EH (cell line): ENCODE measurements at places on chromosomes 4 and X.

DNA sequence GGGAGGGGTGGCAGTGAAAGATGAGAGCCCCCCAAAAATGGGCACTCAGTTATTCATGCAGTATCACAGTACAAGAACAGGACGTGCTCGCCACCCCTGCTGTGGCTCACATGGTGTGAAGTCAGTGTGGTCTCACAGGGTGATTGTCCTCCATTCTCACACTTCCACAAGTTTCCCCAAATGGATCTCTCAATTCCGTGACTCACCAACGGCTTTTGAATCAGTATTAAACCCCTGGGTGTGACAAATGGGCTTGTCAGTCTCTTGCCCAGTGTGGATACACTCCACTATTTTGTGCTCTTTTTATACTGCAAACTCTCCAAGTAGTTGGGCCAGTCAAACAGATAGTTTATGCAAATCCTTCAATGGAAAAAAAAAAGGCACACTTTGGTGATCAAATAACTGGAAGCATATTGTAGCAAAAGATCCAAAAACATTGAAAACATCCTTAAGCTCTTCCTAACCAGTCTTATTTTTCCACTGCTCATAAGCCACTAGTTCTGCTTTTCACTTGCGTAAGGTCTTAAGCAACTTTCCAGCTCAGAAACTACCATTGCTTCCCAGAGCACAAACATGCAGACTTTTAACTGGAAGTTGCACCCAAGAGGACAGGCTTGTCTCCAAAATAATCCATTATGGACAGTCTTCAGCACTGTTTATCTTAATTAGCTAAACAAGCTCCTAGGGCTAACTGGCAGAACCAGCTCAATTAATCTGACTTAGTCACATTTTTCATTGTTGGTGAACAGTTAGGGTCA, 365.7 kb downstream of the PPP3CA start:
- peak; percentile 82 for DNase-seq

GRCh38 chr4:68445111-68445510, 2.2 kb upstream of the TMPRSS11E start:
- DNase-seq = no peak

- DNase-seq = peak; percentile 4
Observed at GRCh38 chr4:183960046-183960420, 54.9 kb downstream of the STOX2 start.

DNA sequence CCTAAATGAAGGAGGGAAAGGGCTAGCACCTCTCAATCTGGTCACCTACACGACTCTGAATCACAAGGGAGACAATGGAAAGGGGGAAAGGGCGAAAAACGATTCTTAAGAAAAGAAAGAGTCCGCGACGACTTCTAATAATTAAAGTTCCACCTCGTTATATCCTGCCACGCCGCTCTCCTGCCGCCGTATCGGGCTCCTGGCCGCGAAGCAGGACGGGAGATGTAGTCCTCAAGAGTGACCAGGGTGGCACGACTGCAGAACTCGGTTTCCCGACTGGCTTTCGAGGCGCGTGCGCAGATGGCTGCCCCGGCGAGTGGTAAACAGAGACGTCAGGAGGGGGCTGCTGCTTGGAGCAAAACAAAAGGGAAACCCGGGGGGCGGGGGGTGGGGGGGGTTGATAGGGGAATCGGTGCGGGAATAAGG, at the start of gene FOXO4:
Gene FOXO4, plus strand, starts transcription at position 297 of the 426 bp plus-strand sequence. CDS start 678 bp downstream, outside the sequence.
- peak; percentile 86 for DNase-seq

GRCh38 chrX:100263650-100264049, 146.4 kb downstream of the PCDH19 start:
- no peak for DNase-seq

DNA sequence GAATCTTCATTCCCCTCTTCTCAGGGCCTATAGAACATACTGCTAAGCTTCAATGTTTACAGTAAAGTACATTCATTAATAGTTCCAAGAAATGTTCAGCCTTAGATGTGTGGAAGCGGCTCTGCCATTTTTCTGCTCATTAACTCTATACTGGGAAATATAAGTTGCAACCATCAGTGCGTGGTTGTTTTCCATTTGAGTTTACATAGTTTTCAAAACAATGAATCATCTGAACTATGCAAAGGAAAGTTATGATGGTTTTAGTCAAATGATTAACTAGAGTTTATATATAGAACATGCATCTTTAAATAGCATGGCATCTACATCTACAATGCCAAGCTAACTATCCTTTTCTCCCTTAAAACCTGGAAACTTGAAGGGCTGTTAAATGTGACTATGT, 29.6 kb downstream of the LEF1 start:
- no peak for DNase-seq

DNA sequence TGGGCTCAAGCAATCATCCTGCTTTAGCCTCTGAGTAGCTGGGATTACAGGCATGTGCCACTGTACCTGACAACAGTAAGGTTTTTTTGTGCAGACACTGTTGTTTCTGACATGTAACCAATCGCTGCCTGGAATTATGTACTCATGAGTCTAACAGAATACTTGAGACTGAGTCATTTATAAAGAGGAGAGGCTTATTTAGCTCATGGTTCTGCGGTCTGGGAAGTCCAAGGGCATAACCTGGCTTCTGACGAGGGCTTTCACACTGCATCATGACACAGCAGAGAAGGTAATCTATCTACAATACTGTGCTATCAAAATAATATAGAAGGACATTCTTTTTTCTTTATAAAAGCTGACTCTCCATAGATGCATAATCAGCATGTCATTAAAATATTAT, 115.5 kb upstream of the STOX2 start:
- DNase-seq = no peak

- peak; percentile 95 for DNase-seq
Observed at GRCh38 chr4:124940387-124940786, 227.9 kb upstream of the ANKRD50 start.

DNA sequence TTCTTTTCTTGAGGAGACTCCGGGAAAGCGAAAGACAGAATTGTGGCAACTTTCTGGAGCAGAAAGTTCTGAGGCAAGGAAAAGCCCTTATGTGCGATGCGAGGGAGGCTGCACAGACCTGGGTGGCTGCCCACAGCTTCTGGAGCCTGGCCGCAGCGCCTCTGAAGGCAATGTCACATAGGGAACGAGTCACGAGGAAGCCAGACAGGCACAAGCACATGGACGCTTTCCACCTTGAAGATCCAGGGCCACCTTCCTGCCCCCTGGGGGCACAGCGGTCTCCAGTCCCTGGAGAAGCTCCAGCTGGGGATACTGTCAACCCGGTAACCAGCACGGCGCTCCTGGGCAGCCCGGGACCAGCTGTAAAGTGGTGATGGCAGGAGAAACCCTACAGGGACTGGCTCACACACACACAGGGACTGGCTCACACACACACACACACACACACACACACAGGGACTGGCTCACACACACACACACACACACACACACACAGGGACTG, 69.8 kb downstream of the MTNR1A start:
- peak; percentile 40 for DNase-seq

GRCh38 chr4:81030981-81031791, 678 bp downstream of the BMP3 start:
- DNase-seq = no peak

DNA sequence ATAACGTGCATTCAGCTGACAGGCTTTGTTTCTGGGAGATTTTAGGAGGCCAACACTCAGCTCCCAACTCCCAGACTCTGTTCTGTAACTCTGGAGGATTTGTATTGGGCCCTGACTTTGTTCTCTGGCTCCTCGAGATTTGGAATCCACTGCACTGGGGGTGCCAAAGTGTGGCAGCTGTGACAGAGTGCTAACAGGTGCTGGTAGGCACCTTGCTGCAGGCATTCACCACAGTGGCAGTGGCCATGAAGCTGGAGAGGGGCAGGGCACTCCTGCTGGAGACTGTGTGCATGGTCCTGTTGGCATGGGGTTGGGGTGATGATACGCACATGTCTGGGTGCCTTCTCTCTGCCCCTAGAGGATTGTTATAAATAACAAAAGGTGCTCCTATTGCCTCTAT, 1094.9 kb upstream of the SLIT2 start:
- DNase-seq = no peak

- no peak for DNase-seq
Observed at GRCh38 chrX:110836982-110837381, 41.4 kb upstream of the CHRDL1 start.

- no peak for DNase-seq
Observed at GRCh38 chrX:12965131-12965940, 9.6 kb upstream of the TMSB4X start.

DNA sequence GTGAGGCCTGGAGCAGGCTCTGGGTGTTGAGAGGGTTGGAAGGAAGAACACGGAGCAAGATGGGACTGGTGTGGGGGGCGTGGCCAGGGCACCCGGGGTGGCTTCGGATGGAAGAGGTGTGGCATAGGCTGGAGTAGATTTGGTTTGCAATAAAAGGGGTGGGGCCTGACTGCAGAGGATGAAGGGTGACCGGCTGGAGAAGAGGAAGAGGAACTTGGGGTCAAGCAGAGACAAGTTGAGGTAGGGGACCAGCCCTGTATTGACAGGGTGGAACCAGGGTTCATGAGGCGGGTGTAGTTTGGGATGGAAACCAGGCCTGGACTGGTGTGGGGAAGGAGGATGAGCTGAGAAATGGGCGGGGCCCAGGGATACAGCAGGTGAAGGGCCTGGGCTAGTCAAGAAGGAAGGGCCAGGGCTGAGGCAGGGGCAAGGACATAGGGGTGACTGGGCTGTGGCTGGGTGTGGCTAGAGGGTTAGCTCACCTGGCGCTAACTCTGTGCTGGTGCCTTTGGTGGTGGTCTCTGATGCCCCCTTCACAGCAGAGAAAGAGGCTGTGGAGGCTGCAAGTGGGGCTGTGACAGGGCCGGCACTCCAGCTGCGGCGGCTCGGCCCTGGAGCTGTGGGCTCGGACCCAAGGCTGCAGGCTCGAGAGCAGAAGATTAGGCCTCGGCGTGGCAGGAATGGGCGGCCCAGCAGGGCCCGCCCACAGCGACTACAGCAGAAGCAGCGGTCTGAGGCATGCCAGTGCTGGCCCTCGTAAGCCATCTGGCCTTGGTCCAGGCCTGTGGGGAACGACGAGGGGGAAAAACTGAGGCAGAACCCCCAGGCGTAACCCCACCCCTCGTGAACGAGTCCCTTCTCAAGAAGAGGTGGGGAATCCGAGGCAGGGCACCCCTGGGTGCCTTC, 5.0 kb downstream of the PLP2 start:
- DNase-seq = no peak

DNA sequence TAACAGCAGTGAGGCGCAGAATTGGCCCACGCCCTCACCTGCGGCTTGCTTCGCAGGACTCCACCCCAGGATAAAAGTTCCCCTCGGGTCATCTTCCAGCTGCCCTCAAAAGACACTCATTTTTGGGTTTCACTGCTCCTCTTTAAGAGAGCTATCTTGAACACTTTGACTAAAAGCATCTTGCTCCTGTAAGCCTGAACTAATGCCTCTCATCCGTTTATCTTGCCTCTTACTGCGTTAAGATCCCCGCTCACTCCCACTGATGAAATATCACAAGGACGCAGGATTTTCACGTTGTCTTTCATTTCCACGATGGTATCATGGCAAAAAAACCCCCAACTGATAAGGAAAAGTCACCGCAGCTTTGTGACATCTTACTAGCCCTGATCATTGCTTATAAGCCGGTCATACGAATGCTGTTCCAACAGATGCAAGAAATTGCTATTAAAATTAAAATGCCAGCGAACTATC, 591 bp upstream of the ACSL4 start:
- no peak for DNase-seq

- no peak for DNase-seq
Observed at GRCh38 chr4:8201321-8201781, 2.3 kb downstream of the SH3TC1 start.

GRCh38 chrX:69741721-69742120, 125.8 kb downstream of the EDA start:
- no peak for DNase-seq

DNA sequence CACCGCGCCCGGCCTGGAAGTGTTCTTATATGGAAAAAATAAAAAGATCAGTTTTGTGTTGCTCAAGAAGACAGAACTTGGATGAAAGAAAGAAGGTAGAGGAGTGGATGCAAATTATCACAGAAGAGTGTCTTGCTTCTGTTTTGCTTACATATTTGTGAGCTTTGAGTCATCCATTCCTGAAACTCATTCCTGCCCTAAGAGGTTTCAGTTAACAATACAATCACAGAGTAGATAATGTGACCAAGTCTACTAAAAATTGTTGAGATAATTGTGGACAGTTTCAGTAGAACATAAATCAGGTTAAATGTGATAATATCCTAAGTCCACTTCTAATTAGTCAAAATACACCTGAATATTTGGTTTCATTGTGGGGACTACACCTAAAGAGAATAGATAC, 26.4 kb upstream of the LRCH2 start:
- DNase-seq = peak; percentile 37

- DNase-seq = peak; percentile 91
Observed at GRCh38 chr4:156294577-156294976, 340.9 kb upstream of the CTSO start.

GRCh38 chrX:118717678-118718391, 9.6 kb upstream of the IL13RA1 start:
- DNase-seq = no peak

- DNase-seq = no peak
Observed at GRCh38 chrX:27186671-27187070, 276.5 kb downstream of the PPP4R3C start.

DNA sequence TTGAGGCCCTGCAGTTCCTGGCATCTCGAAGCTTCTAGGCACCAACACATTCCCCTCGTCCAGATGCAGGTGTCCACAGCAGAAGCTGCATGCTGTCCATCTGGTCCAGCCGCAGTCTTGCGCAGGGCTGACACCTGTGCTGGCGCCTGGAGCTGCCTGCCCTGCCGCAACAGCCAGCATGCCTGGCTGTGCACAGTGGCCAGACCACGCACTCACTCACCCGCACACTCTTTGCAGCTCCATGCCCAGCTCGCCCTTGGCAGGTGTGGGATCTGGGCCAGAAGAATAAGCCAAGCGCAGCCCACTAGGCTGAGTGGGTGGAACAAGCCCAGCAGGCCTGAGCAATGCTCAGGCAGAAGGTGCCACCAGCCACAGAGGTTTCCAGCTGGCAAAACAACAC, 125.6 kb downstream of the PARM1 start:
- no peak for DNase-seq

GRCh38 chrX:23332101-23332887, 2.4 kb upstream of the PTCHD1 start:
- no peak for DNase-seq
